ENCODE measurements at places on chromosomes 4 and X.

DNA sequence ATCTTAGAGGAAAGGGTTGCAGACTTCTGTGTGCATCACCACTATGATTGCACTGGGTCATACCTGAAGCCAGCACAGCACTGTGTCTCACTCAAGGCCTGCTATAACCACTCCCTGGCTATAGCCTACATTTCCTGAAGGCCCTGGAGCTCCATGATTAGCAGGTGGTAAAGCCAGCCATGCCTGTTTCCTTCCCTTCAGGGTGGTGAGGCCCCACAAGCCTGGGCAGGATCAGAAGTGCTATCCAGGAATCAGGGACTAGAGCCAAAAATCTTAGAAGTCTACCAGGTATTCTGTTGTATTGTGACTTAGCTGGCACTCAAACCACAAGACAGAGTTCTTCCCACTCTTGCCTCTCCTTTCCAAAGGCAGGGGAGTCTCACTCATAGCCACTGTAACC is 734.6 kb downstream of the GLUD2 start:
- no peak for DNase-seq

GRCh38 chrX:145405012-145405411 is 157.7 kb downstream of the SPANXN1 start:
- DNase-seq: no peak

DNA sequence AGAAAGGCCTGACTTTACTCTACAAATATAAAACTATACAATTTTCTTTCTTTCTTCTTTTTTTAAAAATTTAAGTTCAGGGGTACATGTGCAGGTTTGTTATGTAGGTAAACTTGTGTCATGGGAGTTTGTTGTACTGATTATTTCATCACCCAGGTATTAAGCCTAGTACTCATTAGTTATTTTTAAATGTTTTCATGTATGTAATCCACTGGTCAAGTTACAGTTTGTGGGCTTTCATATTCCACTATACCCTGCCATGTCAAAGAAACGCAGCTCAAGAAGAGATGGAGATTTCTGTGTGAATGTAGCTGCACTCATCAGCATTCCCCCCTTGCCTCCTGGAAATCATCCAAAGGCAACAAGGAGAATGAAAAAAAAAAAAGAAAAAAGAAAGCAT is 31.2 kb upstream of the SPRY1 start:
- DNase-seq: no peak

GRCh38 chrX:9117851-9118250 is 83.9 kb upstream of the FAM9B start:
- no peak for DNase-seq

DNA sequence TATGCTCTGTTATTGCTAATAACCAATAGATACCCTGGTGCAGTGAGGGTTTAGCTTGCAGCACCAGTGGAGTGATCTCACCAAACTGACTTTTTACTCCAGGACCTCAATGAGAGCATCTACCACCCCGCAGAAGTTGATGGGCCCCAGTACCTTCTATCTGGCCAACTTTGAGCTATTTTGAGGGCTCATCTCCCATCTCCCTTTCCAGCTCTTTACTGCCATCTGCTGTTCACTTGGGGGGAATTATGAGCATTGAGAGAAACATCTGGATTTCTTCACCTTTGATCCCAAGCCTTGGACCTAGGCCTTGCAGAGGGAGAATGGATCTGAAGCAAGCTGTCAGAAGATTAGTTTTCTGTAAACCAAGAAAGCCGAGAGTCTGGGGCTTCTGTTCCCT is 143.6 kb downstream of the TMEM164 start:
- peak; percentile 22 for DNase-seq

- no peak for DNase-seq
Observed at GRCh38 chrX:22015139-22015750, 16.9 kb upstream of the PHEX start.

GRCh38 chr4:127214016-127214415 is 418.7 kb upstream of the INTU start:
- no peak for DNase-seq

- no peak for DNase-seq
Observed at GRCh38 chrX:102728646-102729045, 8.1 kb downstream of the GPRASP3 start.

- no peak for DNase-seq
Observed at GRCh38 chr4:88163336-88163735, 4.9 kb upstream of the ABCG2 start.

DNA sequence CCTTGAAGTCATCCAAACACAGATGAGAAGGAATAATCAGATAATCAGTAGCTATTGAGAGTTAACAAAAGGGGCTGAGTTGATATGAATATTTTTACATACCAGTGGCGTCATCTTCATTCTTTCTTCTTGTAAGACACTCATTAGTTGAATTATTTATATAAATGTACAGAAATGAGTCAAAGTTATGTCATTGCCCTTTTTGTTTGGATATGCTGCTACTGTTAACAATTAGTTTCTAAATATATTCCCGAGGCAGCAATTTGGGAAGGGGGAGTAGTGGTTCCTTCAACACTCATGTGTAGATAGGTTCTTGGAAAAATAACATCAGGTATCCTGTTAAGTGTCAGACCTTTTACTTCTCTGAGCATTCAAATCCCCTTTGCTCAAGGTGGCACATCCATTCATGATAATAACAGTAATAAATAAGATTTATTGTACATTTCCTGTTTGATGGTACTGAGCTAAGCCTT is 436.6 kb downstream of the SPRY1 start:
- DNase-seq: no peak

DNA sequence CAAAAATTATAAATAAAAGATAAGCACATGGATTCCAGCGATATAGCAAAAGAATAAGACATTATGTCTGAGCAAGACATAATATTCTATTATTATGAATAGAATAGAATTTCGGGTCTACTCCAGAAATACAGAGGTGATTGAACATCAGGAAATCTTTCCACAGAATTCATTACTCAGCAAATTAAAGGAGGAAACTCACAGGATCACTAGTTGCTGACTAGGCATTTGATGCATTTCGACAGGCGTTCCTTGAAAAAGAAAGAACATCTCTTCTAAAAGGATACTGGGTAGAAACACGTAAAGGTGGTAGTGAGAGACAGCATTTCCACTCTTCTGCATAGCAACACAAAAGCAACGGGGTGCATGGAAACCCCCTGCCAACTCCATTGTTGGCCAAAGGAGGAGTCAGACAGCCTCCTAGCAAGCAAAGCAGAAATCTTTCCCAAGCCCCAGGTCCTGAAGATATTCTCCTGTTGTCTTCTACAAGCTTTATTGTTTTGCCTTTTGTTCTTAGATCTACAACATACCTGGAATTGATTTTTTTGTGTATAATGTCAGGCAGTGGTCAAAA is 14.3 kb upstream of the PDZD4 start:
- DNase-seq: no peak

- no peak for DNase-seq
Observed at GRCh38 chr4:159420162-159421057, 317.5 kb downstream of the RAPGEF2 start.

DNA sequence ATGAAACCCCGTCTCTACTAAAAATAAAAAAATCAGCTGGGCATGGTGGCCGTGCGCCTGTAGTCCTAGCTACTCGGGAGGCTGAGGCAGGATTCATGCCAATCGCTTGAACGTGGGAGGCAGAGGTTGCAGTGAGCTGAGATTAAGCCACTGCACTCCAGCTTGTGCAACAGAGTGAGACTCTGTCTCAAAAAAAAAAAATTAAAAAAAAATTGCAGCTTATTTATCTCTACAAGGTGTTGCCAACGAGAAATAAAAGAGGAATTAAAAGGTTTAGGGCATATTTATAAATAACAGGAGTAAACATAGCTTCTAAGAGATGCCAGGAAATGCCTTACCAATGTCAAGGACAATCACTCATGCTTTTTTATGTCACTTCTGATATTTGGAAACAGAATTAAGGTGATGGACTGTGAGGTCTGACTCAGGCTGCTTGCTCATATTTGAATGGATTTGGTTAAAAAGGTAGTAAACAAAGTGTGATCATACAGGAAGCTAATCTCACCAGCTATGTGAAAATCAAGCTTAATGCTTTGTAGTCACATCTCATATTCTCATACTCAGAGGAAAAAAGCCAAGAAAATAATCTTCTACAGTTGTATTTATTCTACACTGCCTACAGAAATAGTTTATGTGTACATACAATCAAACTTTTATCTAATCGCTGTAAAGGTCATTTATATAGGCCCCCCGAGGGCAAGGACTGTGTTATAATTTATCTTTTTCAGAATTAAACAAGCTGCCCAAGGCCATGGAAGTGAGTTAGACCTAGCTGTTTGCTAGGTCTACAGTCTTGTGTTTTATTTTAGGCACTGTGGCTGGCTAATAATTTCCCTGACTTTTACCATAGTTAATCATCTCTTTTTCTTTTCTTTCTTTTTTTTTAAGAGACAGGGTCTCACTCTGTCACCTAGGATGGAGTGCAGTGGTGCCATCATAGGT is 61.1 kb upstream of the RBMX start:
- DNase-seq: no peak

GRCh38 chrX:30592831-30593230 is 15.3 kb upstream of the TASL start:
- DNase-seq: no peak

DNA sequence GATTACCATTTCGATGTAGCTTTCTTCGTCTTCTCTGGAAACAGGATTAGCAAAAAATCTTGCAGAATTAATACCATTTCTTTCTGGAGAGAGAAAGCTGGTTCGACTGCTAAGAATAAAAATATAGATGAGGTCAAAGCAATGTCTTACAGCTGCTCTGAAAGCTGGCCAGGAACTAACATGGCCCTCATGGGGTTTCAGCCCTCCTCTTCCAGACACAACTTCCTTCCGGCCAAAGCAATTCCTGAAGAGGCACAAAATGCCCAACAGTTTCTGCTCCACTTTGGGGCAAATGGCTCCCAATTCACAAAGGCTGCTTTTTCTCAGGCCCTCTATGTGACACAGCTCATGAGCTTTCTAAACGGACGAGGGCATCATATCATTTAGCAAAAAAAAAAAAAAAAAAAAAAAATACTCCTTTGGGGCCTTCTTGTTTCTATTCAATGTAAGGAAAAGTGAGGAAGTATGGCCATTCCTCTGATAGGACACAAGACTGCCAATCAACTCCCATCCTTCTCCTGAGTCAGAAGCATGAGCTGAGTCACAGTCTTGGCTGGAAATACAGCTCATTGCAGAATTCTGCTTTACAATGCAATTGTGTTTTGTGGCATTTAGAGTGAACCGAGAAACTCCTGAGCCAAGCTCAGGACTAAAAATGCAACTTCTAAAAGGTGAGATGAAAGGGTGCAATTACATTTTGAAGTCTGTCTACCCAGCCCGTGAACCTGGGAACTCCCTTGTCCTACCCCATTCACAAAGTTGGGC is 42.7 kb upstream of the CTAG2 start:
- DNase-seq: no peak

- DNase-seq: no peak
Observed at GRCh38 chrX:16990839-16991238, 44.4 kb downstream of the REPS2 start.

DNA sequence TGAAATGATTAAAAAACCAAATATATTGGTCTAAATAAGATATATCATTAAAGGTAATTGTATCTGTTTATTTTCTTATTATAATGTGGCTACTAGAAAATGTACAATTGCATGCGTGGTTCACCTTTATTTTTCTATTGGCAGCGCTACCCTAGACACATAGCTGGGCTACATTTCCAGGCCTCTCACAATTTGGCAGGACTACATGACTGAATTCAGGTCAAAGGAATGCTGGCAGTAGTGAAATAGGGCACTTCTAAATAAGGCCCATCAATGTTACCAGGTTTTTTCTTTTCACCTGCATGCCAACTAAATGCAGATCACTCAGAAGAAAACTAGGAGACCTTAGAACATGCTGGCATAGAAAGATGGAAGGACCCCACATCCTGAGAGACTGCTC is 1072.9 kb upstream of the SLIT2 start:
- DNase-seq: no peak

DNA sequence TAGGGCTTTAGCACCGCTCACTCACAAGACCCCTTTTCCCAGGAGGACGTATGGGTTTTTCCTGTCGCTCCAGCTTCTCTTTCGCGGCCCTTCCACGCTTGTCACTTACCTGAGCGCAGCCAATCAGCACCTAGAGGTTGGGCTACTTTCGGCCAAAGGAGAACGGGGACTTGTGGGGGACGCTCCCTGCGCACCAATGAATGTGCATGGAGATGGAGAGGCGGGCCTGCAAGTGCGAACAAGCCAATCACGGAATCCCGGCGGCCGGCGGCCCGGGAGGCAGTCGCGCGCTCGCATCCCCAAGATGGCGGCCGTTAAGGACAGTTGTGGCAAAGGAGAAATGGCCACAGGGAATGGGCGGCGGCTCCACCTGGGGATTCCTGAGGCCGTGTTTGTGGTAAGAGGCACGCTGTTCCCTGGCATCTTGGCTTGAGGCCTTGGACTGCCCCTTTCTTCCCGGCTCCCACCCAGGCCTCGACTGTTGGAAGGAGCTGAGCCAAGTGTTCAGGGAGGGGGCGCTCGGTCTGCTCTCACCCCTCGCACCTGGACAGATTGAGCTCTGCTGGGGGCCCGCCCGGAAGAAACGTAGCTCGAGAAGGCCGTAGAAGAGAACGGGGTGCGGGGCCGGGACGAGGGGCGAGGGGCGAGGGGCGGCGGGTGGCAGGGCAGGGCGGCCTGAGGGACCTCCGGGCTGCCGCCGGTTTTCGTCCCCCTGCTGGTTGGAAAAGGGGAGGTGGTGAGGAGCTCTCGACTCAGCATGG is at the start of gene VBP1:
Gene VBP1 (plus strand): TSS at position 282 of the 761 bp plus-strand sequence. CDS start 23 bp downstream, at position 305.
- DNase-seq: peak; percentile 75

DNA sequence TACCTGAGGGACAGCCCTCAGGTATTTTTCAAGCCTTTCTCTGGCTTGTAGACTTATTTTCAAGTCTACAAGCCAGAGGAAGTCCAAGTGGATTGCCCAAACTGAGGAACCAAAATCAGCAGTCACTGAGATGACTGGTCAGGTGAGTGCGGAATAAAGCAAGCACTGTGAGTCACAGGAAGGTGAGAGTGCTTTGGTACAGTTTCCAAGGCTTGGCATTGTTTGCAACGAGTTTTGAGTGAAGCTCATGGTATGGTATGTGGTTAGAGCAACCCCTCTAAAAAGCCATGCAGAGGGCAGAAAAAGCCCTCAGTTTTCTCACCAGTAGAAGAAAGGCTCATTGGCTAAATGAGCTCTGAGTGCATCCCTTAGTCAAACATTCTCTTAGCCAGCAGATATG is 112.8 kb upstream of the EOLA2 start:
- no peak for DNase-seq

DNA sequence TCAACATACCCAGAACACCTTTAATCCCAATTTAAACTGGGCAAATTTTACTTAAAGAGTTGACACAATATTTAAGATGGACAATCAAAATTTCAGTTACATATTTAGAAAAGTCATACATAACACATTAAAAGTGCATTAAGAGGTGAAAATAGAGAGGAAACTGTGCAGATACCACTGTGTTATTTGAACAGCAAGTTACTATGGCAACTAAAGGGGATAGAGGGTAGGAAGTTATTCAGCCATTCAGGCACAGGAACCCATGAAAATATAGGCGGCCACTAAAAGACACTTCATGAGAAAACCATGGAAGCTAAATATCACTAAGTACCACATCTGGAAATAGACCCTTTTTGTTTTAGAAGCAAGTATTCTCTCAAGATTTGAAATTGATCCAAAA is 75.1 kb downstream of the PDGFC start:
- no peak for DNase-seq

All from HFF-Myc (cell line).